ENCODE measurements at places on chromosomes 5 and 9.
A peak's percentile ranks its signal among the peaks of the same experiment; 100 is the strongest.

DNA sequence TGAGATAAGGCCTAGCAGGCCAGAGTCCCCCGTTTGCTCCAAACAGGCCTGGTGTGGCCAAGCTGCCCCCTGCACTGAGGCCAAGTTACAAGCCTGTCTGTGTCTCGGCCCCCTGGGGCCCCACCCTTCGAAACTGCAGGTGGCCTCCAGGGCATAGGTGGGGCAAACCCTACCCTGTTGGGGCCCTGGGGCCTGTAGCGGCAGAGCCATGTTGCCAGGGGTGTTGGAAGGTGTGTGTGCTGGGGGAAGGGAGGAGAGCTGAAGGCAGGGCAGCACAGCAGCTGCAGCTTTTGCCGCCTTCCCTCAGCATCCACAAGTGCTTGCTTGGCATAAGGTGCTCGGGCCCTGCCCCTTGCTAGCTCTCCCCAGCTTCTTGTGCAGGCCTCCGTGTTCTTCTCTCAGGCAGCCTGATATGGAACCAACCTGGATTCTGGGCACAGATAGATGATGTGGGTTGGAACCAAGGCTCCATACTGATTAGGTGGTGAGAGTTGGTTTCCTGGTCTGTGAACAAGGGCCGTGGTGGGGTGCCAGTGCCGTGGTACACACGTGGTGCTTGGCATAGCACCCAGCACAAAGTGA is 12.7 kb downstream of the IRF1 start:
- no peak for DNase-seq

DNA sequence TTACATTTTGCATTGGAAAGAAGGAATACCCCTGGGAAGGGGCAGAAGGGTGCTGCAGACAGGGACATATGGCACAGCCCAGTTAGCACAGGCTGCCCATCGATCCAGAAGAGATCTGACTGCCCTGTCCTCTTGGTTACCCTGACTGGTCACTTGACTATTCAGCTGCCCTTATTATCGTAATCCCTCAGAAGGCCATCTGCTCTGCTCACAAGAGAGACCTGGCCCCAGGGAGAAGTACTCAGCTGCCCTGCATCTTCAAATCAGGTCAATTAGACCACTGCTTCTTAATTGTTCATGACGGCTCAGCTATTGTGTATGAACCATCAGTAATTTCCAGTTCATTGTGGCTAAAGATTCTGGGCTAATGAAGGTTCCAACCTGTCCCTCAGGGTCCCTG is 345.0 kb downstream of the TLE1 start:
- DNase-seq, result no peak

GRCh38 chr9:37999588-38000189 is 69.3 kb downstream of the SHB start:
- peak; percentile 87 for DNase-seq

DNA sequence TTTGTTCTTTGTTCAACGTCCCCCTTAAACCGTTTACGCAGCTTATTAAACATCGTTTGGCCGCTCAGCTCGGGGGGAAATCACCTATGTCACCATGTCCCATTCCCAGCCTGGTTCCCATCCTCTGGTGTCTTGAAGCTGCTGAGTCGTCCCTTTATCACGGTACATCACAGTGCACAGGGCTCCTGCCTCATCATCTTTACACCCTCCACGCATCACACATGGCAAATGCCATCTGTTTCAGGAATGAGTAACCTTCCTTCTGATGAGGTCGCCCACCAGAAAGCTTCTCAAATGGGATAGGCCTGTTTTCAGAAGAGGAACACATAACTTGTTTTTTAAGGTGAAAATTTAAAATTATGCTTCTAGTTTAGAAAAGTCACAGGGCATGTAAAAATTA is 7.9 kb upstream of the LHX6 start:
- no peak for DNase-seq

DNA sequence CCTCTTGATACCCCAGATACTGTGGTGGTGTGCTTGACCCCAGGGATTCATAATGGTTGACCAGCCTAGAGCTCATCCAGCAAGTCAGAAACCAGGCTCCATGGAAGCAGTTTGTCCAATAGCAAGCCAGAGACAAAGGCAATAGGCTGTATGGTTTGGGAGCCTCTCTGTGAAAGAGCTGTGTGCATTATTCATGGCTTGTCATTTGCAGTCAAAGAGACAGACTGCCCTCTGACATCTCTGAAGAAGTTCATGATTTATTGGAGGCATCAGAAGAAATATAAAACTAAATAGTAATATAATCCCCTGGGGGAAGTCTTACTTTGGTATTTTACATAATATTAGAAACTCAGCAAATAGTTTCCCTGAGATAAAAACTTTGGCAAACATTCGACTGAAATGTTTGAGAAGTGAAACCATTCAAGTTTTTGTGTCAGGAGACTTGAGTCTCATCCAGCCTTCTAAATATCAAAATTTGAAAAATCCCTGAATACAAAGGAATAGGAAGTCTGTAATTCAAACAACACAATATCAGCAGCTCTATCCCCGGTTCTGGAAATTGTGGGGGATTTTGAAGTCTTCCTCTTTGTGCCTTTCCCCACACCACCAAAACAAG is 250.3 kb downstream of the ZSWIM6 start:
- no peak for DNase-seq

- DNase-seq, result no peak
Observed at GRCh38 chr5:5139336-5139776, 774 bp upstream of the ADAMTS16 start.

DNA sequence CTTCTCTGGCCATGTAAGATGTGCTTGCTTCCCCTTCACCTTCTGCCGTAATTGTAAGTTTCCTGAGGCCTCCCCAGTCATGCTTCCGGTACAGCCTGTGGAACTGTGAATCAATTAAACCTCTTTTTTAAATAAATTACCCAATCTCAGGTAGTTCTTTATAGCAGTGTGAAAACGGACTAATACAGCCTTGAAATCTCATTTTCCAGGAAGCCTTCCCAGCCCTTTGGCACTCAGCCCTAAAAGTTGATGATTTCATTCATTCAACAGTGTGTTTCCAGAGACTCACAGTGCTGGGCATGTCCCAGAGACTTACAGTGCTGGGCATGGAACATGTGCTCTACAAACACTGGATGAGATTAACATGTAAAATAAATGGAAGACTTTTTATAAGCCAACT is 135.8 kb downstream of the DCP2 start:
- no peak for DNase-seq

GRCh38 chr9:133830711-133831110 is 92.6 kb upstream of the SARDH start:
- DNase-seq, result no peak

DNA sequence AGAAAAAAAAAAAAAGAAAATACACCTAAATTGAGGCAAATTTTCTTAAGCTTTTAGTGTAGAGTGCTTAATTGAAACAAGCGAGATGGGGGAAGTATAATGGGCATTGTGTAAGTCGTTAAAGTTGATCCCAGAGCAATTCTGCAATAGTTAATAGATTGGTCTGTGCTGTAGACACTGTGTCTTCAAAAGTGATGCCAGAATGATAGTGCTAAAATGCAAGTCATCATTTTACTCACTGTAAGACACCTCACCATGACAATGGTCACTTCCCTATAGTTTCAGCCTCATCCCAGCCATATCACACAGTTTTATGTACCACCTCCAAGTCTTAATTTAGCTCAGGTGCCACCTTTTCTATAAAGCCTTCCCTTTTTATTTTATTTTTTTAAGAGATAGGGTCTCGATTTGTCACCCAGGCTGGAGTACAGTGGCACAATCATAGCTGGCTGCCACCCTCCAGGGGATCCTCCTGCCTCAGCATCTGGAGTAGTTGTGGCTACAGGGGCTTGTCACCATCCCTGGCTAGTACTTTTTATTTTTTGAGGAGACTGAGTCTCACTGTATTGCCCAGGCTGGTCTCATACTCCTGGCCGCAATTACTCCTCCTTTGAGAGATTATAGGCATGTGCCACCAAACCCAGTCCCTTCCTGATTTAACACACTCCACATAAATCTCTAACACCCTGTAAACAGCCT is 6.2 kb downstream of the COX7C start:
- DNase-seq, result no peak

DNA sequence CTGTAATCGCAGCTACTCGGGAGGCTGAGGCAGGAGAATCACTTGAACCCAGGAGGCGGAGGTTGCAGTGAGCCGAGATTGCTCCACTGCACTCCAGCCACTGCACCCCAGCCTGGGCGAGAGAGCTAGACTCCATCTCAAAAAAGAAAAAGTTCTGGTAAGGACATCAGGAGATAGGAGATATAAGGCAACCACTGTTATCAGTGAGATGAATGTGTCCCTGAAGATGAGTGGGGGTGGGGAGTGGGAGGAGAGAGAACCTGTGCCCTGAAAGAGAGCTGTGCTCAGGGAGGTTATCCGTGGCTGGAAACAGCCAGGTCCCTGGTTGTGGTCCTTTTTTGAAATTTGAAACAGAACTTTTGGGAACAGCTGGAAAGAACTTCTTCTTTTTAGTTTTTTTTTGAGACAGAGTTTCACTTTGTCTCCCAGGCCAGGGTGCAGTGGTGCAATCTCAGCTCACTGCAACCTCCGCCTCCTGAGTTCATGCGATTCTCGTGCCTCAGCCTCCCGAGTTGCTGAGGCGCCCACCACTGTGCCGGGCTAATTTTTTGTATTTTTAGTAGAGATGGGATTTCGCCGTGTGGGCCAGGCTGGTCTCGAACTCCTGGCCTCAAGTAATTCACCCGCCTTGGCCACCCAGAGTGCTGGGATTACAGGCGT is 2.6 kb downstream of the PTPA start:
- peak; percentile 40 for DNase-seq

DNA sequence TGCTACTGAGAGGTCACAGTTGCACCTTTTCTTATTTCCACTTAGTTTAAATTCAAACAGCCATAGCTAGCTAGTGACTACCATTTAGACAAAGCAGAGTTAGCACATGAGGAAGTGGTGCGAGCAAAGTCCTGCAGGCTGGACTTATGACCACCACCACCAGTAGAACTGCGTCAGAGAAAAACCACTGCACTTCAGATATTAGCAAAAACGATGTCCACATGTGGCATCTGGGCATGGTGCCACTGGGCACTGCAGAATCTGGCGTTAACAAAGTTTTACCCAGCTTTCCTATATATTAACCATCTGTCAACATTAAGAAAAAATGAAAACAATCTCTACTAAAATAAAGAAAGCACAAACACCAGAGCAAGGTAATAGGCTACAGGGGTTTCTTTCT is 80.1 kb downstream of the SPTLC1 start:
- no peak for DNase-seq

DNA sequence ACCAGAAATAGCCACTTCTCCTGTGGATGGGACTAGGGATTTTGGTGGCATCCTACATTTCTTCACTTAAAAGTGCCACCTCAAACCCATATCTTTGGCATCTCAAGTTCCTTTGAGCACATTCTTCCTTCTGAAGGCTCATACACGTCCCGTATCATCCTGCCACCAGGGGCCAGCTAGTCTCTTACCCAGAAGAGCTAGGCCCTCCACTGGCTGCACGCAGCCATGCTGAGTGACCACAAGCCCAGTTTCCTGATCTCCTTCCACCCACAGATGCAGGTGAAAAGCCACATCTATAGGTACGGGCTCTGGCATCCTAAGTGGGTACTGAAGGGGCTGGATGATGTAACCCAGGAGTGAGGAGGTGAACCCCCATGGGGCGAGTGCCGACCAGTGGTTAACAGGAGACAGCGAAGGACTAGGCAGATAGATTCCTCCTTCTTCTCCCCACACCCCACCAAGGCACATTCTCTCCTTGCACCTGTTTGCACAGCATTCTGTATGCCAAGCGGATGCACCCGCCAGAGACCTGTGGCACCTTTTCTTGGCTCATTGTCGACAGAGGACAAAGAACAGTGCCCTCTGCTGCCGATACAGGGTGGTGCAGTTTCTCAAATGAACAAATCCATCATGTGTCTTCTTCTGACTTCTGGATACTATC is 14.4 kb upstream of the SCGB3A1 start:
- DNase-seq, result peak; percentile 37

DNA sequence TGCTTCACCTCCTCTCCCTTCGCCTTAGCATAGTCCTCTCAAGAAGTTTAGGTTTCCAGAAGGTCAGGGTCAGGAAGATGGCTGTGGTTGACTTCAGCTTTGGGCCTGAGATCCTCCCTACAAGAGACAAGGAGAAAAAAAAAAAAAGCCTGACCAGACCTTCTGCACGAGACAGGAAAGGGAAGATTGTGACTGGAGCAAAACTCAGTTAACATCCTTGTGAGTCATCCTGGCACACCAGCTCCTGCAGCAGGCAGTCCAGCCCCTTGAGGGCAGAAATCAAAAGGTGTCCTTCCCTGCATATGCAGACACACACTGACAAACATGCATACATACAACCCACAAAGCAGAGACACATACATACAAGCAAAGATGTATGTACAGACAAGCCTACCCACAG is 18.0 kb upstream of the ENHO start:
- no peak for DNase-seq

- DNase-seq, result peak; percentile 89
Observed at GRCh38 chr9:107484117-107484723, 5.3 kb downstream of the KLF4 start.

DNA sequence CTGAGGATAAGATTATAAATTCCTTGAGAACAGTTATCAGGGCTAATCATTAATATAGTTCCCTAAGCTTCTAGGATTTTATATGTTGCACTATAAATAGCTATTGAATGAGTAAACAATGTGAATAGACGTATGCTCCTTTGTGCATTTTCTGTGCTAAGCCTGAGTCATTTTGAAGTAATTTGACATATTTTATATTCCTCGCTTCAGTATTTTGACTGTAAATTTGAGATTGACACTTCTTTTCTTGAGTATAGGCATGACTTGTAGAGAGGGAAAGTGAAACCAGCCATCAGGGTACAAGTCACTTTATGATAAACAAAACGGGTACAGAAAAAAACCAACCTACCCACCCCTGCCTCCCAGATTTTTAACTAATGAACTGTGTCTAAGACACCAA is 367.7 kb upstream of the PRR16 start:
- no peak for DNase-seq

DNA sequence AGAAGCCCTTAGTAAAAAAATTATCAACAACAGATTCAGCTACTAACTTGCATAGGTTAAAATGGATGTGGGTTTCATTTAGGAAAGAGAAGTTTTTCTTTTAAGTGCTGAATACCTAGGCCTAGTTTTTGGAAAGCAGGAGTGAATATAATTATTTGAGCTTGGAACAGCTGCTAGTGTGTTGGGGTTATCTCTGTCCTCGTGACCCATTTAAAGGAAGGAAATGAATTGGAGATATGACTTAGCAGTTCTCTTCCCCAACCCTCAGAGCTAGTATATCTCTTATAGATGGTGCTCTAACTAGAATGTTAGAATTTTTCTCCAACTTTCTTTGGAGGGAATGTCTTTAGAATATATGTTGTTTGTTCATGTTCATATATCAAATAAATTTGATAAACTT is 38.6 kb downstream of the ZNF366 start:
- no peak for DNase-seq

GRCh38 chr5:138873466-138874221 is 1.5 kb downstream of the LRRTM2 start:
- DNase-seq, result peak; percentile 58
